ENCODE measurements at places on chromosomes 1 and 21.

- no peaks in the 10 kb centered on the region for H3K27me3 ChIP-seq
- H3K27ac ChIP-seq, result peak overlapping the region; percentile 81
- H3K4me3 ChIP-seq, result no peak overlapping the region
- no peak for DNase-seq
- peaks cover 19% of the 10 kb centered on the region for H3K36me3 ChIP-seq
Observed at GRCh38 chr1:8378178-8378577, 60.3 kb downstream of the SLC45A1 start.

- peak overlapping the region; percentile 97 for H3K27ac ChIP-seq
- peak overlapping the region; percentile 88 for H3K4me3 ChIP-seq
- H3K4me1 ChIP-seq, result peaks cover 25% of the 10 kb centered on the region
- no peak for DNase-seq
Observed at GRCh38 chr1:1032424-1032823, 12.5 kb downstream of the AGRN start.

- H3K27me3 ChIP-seq, result no peaks in the 10 kb centered on the region
- DNase-seq, result no peak
- H3K4me3 ChIP-seq, result peak overlapping the region; percentile 61
- H3K36me3 ChIP-seq, result no peaks in the 10 kb centered on the region
- H3K27ac ChIP-seq, result no peak overlapping the region
Observed at GRCh38 chr1:24541711-24542346, 14.1 kb upstream of the NCMAP start.

DNA sequence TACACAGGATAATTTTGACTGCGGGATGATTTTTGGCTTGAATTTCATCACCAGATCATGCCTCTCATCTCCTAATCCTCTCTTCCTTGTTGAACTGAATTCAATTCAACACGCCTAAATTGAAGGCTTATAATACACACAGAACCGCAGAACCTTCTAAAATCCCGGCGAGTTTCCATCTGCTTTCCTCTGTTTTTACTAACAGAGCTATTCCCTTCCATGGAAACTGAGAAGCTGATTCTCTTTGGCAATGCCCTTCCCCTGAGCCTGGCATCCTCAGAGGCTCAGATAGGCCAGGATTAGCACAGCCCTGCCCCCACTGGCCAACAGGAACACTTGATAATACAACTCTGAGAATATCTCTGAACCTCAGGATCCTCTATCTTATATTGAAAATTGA lies 130.2 kb downstream of the CAPN8 start:
- DNase-seq, result no peak
- peaks cover 2% of the 10 kb centered on the region for H3K36me3 ChIP-seq
- H3K27me3 ChIP-seq, result peaks cover 24% of the 10 kb centered on the region
- H3K27ac ChIP-seq, result no peak overlapping the region
- peaks cover 2% of the 10 kb centered on the region for H3K4me1 ChIP-seq

DNA sequence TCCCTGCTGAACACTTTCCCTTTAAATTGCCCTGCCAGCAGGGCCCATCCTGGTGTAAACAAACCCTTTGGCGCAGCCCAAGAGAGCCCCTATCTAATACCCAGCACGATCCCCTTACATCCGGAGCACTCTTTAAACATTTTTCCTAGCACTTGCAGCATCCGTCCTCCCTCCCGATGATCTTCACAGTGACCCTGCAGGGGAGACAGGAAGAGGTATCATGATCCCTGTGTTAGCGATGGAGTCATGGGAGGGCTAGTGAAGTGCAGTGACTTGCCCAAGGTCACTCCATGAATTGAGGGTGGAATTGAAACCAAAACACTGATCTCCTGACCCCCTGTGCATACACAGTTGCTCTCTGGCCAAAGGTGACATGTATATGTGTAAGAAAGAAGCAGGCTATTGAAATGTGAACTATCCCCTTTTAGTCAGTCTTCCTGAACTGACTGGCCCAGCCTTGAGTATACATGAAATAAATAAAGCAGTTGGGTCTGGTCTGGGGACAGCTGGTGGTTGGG lies 9.8 kb upstream of the KCNQ4 start:
- H3K4me3 ChIP-seq, result no peak overlapping the region
- H3K4me1 ChIP-seq, result peaks cover 3% of the 10 kb centered on the region
- H3K36me3 ChIP-seq, result peaks cover 51% of the 10 kb centered on the region

DNA sequence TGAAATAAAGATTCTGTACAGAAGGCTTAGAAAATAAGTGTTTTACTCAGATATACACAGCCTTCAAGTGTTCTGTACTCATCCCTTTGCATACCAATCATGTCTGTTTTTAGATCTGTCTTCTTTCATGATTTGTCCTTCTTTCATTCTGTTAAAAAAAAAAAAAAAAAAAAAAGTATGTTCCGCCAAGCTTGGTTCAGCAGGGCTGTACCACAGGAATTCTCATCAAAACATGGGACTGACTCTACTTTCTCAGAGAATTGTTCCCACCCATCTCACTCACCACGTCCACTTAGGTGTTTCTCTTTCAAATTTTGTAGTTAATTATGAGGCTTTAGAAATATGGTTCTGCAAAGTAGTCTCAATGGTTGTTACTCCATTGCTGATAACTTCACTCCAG lies 119.0 kb downstream of the AK5 start:
- H3K27me3 ChIP-seq, result peaks cover under 1% of the 10 kb centered on the region
- DNase-seq, result no peak
- H3K36me3 ChIP-seq, result no peaks in the 10 kb centered on the region
- H3K4me1 ChIP-seq, result no peaks in the 10 kb centered on the region
- no peak overlapping the region for H3K4me3 ChIP-seq

DNA sequence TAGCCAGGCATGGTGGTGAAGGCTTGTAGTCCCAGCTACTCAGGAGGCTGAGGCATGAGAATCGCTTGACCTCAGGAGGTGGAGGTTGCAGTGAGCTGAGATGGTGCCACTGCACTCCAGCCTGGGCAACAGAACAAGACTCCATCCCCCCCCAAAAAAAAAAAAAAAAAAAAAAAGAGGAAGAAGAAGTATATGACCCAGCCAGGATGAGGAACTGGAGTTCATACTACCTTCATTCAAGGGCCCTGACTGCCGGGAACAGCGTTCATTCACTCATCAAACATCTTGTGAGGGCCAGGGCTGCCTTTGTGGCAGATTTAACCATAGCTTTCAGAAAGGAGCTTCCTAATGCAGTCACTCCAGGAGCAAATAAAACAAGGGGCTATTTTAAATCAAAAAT lies 127.6 kb downstream of the MRPS6 start:
- peak overlapping the region; percentile 37 for H3K27ac ChIP-seq
- peak overlapping the region; percentile 79 for H3K4me3 ChIP-seq
- peaks cover 10% of the 10 kb centered on the region for H3K27me3 ChIP-seq
- H3K36me3 ChIP-seq, result peaks cover 3% of the 10 kb centered on the region
- peaks cover 49% of the 10 kb centered on the region for H3K4me1 ChIP-seq
- DNase-seq, result no peak

GRCh38 chr1:178921499-178921898 lies 50.6 kb upstream of the ANGPTL1 start:
- peak overlapping the region; percentile 67 for H3K27ac ChIP-seq
- H3K4me3 ChIP-seq, result no peak overlapping the region
- no peaks in the 10 kb centered on the region for H3K27me3 ChIP-seq
- H3K4me1 ChIP-seq, result peaks cover 34% of the 10 kb centered on the region
- no peak for DNase-seq

DNA sequence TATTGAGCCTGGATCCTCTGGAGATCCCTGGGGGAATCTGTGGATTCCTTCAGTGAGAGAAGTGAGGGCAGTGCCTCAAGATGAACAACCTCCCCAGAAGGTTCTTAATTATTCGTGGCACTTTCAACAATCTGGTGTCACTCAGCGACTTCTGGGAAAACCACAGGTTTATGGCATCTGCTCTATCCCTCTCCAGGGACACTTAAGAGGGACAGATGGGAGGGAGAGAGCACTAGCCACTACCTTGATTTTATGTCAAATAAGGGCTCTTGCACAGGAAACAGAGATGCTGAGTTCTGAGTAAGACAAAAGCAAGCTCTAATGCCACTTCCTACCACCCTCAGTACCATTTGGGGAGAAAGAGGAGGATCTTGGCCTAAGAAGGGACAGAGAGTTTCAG lies 21.2 kb upstream of the CHI3L1 start:
- peaks cover 5% of the 10 kb centered on the region for H3K27me3 ChIP-seq
- no peak for DNase-seq
- no peaks in the 10 kb centered on the region for H3K4me1 ChIP-seq
- no peak overlapping the region for H3K4me3 ChIP-seq
- no peaks in the 10 kb centered on the region for H3K36me3 ChIP-seq

- peak overlapping the region; percentile 15 for H3K27ac ChIP-seq
- no peaks in the 10 kb centered on the region for H3K36me3 ChIP-seq
- H3K27me3 ChIP-seq, result peaks cover 5% of the 10 kb centered on the region
Observed at GRCh38 chr1:157639800-157640199, 41.9 kb upstream of the FCRL4 start.

- peak overlapping the region; percentile 56 for H3K27ac ChIP-seq
- H3K36me3 ChIP-seq, result peaks cover 10% of the 10 kb centered on the region
- no peaks in the 10 kb centered on the region for H3K27me3 ChIP-seq
- peak; percentile 8 for DNase-seq
- H3K4me3 ChIP-seq, result no peak overlapping the region
Observed at GRCh38 chr1:241485554-241485992, 34.0 kb downstream of the FH start.

- H3K27me3 ChIP-seq, result no peaks in the 10 kb centered on the region
- H3K36me3 ChIP-seq, result no peaks in the 10 kb centered on the region
- H3K4me3 ChIP-seq, result no peak overlapping the region
- DNase-seq, result no peak
- no peak overlapping the region for H3K27ac ChIP-seq
Observed at GRCh38 chr1:197526736-197527371, 248.4 kb downstream of the DENND1B start.

GRCh38 chr1:3472088-3472850 lies 17.8 kb downstream of the ARHGEF16 start:
- no peaks in the 10 kb centered on the region for H3K27me3 ChIP-seq
- no peak overlapping the region for H3K4me3 ChIP-seq
- H3K4me1 ChIP-seq, result peaks cover 11% of the 10 kb centered on the region
- no peak for DNase-seq
- H3K36me3 ChIP-seq, result no peaks in the 10 kb centered on the region

DNA sequence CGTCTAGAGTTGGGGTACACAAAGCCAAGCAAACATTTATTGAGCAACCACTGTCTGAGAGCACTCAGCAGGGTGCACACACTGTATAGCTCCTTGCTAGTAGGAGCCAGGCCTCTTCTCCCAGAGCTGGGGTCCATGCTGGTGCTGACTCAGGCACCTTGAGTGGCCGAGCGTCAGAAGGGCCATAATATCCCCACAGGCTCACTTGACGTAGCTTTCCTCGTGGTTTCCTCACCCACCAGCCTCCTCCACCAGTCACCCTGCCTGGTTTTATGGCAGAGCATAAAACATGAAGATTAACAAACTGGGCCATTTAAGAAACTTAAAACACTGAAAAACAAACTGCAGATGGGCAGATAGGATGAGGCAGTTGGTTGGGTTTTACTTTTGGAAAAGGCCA lies 361.5 kb downstream of the HHAT start:
- H3K27me3 ChIP-seq, result no peaks in the 10 kb centered on the region
- no peak overlapping the region for H3K27ac ChIP-seq
- H3K36me3 ChIP-seq, result no peaks in the 10 kb centered on the region
- no peak overlapping the region for H3K4me3 ChIP-seq
- H3K4me1 ChIP-seq, result peaks cover 6% of the 10 kb centered on the region
- DNase-seq, result no peak

GRCh38 chr1:158493054-158493453 lies 21.0 kb downstream of the OR10R2 start:
- H3K4me3 ChIP-seq, result no peak overlapping the region
- no peak overlapping the region for H3K27ac ChIP-seq
- no peaks in the 10 kb centered on the region for H3K27me3 ChIP-seq
- no peaks in the 10 kb centered on the region for H3K4me1 ChIP-seq
- H3K36me3 ChIP-seq, result no peaks in the 10 kb centered on the region
- no peak for DNase-seq

- H3K27me3 ChIP-seq, result peaks cover 4% of the 10 kb centered on the region
- H3K27ac ChIP-seq, result no peak overlapping the region
- no peak for DNase-seq
- no peak overlapping the region for H3K4me3 ChIP-seq
Observed at GRCh38 chr1:224881762-224882211, 47.7 kb upstream of the DNAH14 start.

DNA sequence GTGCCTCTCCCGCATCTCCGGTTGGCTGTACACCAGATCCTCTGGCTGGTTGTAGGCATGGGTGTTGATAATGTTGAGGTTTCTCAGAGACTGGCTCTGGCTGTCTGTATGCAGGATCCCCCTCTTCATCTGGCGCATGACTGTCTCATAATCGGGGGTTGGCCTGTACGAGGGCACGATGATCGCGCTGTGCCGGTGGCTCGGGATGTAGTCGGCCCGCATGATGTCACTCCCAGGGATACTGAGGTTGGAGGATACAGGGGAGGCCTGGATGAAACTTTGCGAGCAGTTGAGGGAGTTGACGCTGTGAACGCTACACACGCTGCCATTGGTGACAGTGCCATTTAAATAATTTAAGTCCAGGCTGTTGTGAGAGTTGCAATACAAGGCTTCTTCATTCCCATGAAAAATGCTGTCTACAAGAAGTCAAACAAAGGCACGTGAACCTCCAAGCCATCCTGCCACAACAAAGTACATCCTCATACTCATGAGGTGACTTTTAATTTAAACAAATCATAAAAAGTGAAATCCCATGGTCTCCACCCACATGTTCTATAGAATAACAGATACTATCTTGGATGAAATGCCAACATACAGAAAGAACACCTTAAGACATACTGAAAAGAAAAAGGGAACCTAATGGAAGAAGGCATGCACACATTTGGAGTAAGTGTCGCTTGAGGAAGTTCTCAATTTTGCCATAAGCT lies 103.6 kb downstream of the SMYD2 start:
- H3K36me3 ChIP-seq, result no peaks in the 10 kb centered on the region
- H3K27ac ChIP-seq, result no peak overlapping the region
- no peak overlapping the region for H3K4me3 ChIP-seq
- H3K27me3 ChIP-seq, result peaks cover 5% of the 10 kb centered on the region

GRCh38 chr1:63968663-63969440 lies 195.0 kb downstream of the ROR1 start:
- H3K36me3 ChIP-seq, result no peaks in the 10 kb centered on the region
- H3K27me3 ChIP-seq, result no peaks in the 10 kb centered on the region
- no peak overlapping the region for H3K27ac ChIP-seq
- no peak for DNase-seq

GRCh38 chr21:44572959-44573583 lies 458 bp upstream of the KRTAP10-4 start:
- H3K36me3 ChIP-seq, result peaks cover 4% of the 10 kb centered on the region
- H3K27me3 ChIP-seq, result peaks cover 56% of the 10 kb centered on the region
- H3K27ac ChIP-seq, result no peak overlapping the region
- no peak for DNase-seq
- H3K4me3 ChIP-seq, result no peak overlapping the region
- H3K4me1 ChIP-seq, result peaks cover 5% of the 10 kb centered on the region

DNA sequence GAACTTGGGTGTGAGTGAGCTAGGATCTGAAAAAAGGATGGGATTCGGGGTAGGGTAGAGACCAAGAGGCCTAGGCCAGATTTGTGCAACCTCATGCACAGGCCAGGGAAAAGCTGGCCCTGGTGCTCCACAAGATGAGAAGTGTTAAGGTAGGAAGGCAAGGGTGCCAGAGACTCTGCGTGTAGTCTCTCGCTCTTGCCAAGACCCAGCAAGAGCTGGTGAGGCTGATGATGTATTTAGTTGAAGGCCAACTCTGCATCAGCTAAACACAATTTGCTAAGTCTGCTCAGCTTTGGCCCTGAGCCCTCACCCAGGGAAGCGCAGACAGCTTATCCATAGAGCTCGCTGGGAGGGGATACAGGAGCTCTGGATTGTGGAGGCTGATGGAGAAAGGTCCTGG lies 26.6 kb upstream of the SOX13 start:
- H3K36me3 ChIP-seq, result no peaks in the 10 kb centered on the region
- H3K4me3 ChIP-seq, result no peak overlapping the region
- no peaks in the 10 kb centered on the region for H3K4me1 ChIP-seq

Data from stimulated activated naive B cell treated with anti-CD40 and anti-IgM and Interleukin-4, amounts not matched to agents 10 μg/mL and 1 μg/mL and 100 μg/mL, for 72 hours (primary cell).